Activated T-cell treated with anti-CD3 and anti-CD28 coated beads for 48 hours (primary cell): ENCODE measurements at places on chromosomes 3 and 15.

DNA sequence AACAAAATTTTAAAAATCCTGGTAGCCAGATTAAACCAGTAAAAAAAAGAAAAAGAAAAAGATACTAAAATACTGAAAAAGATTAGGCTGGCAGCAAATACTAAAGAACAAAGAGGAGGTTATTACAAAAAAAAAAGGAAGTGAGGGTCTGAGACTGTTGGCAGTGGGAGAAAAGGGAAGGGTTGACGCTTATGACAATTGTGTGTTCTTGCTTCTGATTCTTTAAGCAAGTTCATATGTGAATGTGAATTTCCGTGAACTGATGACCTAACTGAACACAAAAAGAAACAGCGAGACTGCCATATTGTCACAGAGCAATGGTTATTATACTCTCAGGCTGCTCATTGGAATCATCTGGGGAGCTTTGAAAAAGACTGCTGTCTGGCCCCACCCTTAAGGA, 56.5 kb downstream of the ATP13A4 start:
- DNase-seq, result no peak

DNA sequence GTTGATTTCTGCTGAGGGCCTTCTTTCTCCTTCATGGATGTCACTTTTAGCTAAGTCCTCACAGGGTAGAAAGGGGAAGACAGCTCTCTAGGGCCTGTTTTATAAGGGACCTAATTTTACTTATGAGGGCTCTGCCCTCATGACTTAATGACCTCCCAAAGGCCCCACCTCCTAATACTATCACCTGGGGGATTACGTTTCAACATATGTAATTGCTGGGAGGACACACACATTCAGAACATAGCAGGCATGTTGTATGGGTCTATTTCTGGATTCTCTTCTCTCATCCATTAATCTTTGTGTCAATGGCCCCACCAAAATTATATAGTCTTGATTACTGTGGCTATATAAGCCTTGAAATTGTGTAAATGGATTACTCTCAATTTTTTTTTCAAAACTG, 255.0 kb downstream of the CLSTN2 start:
- DNase-seq, result no peak

- DNase-seq, result no peak
Observed at GRCh38 chr3:120652281-120652680, 29.8 kb downstream of the HGD start.

DNA sequence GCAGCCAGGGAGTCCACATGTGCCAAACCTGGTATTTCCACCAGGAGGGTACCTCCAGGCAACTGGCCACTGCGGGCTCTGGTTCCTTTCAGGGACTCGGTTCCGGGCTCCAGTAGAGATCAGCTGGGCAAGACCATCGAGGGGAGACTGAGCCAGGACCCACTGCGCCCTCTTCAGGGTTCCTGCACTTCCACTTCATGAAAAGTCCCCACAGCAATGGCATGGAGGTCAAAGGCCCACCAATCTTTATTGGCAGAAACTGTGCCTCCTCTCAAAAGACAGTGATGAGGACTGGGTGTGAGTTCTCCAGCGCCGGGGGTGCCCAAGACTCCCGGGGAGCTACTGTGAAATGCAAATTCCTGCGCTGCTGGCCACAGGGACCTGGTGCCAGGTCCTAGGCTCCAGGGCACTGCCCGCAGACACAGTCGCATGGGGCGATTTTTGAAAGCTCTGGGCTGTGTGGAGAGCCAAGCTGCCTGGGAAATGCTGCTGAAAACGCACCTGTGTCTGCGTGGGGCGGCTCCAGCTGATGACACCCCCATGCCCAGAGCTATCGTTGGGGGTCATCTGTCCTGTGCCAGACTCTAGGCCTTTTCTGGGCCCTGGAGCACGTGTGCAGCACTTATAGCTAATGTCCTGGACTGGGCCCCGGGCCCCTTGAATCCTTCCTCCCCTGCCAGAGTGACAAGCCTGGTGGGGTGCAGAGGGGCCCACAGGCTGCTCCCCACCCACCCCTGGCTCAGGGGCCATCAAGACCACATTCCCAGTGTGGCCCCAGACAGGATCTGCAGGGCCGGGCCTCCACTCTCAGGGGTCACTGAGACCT, 144.0 kb downstream of the NSMCE3 start:
- DNase-seq, result no peak

DNA sequence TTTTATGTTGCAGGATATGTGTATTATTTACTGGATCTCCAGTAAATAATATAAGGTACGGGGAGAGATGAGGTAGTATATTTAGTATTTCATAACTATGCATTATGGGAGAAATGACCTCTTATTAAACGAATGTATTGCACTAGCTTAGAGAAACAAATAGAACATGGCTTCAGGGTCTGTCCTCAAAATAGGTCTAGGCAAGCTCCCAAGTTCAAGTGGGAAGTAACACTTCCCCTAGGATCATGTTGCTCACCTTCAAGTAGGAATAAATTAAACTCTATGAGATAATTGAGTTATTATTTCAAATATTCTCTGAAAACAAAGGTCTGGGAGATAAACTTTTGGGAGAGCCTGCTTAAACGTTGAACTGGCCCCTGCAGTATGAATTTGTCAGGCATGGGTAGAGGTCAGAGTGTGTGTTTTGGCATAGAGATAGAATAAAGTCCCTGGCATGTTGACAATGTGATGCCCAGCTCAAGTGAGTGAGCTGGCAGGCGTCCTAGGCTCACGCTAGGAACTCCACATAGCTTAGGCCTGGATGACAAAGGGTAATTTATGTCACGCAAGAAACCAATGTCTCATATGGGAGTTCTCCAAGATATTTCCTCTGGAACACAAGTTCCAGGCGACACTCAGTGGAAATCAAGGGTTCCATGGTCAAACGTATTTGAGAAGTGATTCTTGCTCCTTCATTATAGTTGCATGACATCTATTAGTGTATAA, 236.8 kb downstream of the CACNA2D3 start:
- no peak for DNase-seq

GRCh38 chr15:81265256-81265943, 58.5 kb downstream of the STARD5 start:
- DNase-seq, result no peak

DNA sequence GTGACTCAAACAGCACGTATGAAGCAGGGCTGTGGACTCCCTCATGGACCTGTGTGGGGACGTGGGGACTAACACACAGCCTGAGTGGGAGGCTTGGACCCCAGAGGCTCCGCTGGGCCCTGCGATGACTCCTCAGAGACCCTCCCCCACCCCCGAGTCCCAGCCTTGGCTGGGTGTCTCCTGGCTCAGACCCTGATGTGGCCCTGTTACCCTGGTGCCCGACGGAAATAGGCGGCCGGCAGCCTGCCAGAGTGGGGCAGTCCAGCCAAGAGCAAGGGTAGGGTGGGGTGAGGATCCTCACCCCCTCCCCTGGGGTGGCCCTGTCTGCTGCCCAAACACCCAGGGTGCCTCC, 15.3 kb downstream of the TNK2 start:
- no peak for DNase-seq

- DNase-seq, result no peak
Observed at GRCh38 chr15:88568589-88568988, 22.1 kb upstream of the DET1 start.

DNA sequence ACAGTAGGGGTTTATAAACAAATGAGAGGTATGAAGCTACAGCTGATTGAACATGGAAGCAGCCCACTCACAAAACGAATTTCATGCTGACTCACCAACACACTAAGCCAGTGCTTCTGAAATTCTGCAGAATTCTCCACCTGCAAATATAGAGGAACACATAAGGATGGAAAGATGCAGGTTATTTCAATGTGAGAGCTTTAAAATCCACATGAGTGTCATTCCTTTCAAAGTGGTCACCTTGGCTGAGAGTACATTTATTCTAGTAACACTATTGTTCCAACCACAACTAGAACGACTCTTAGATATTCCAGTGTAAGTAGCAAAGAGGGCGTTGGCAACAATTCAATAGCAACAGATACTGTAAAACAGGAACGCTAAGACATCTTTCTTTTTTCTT, 189.9 kb upstream of the TSC22D2 start:
- DNase-seq, result no peak

DNA sequence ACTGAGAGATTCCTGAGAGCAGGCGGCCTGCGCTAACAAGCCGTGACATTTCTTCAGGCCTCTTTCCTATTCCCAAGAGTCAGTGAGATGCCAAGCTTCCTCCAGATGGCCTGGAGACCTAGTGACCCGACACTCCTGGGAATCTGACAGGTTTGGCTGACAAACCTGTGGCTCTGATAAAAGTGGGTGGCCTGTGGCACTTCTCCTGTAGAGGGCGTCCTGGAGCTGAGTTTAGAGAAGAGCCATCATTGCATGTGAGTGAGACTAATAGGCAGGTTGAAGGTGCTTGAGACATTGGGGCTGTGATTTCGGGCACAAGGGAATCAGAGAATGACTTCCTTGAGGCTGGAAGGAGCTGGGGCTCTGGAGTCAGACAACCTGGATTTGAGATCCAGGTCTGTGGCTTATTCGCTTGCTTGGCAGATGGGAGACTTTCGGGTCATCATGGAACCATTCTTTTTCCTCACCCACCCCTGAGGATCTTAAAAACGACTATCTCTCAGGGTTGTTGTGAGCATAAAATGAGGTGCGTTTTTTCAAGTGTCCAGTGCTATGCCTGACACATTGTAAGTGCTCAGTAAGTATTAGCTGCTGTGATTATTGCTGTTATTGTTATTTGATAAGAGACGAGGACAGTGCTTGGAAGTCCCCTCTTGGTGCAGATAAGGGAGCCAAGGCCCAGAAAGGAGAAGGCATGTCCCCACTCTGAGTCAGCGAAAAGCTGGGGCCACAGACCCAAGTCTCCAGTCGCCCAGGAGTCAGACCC, 77.2 kb downstream of the SCN10A start:
- DNase-seq, result peak; percentile 8

GRCh38 chr15:31405200-31405920, 78.7 kb downstream of the KLF13 start:
- DNase-seq, result no peak

- no peak for DNase-seq
Observed at GRCh38 chr15:99916668-99917223, 183.5 kb upstream of the LYSMD4 start.

DNA sequence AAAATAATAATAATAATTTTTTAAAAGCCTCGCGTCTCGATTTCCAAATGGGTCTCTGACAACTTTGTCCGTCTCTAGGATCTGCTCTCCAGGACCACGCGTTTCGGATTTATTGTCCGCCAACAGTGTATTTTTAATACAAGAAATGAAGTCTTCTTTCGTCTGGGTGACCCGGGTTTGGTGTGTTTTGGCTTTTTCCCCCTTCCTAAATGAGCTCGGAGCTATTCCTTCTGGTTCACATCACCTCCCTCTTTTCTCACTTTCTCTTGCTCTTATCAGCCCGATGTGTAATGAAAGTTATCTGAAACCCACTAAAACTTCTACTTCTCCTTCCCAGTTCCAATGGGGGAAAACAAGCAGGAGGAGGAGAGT, 516.7 kb downstream of the MECOM start:
- no peak for DNase-seq

DNA sequence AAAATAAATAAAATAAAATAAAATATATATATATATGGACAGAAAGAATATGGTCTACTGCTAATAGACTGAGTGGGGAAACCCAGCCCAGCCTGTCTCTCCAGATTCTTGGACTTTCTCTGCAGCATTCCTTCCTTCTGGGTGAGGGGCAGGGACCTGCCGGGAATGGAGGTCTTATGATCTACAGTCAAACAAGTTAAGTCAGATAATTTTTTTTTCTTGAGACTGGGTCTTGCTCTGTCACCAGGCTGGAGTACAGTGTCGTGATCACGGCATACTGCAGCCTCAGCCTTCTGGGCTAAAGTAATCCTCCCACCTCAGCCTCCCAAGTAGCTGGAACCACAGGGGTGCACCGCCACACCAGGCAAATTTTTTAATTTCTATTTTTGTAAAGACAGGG, 33.5 kb upstream of the ZNF774 start:
- no peak for DNase-seq

- DNase-seq, result no peak
Observed at GRCh38 chr3:127655641-127656040, 17.1 kb upstream of the ABTB1 start.

DNA sequence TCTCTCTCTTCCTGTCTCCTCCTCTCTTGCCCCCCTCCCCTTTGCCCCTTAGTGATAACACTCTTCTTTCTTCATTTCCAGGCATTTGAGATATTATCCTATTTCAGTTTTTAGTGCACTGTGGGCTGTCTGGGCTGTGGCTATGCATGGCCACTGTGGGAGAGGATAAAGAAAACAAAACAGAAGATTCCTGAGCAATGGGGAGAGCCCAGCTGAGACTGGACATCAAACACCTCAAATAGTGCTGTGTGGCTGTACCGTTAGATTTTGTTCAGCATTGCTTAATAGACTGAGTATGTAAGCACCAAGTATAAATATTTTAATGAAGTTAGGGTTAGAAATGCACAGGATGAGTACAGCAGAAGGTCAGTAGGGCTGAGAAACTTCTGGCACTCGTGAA, 7.9 kb upstream of the GBE1 start:
- DNase-seq, result no peak

DNA sequence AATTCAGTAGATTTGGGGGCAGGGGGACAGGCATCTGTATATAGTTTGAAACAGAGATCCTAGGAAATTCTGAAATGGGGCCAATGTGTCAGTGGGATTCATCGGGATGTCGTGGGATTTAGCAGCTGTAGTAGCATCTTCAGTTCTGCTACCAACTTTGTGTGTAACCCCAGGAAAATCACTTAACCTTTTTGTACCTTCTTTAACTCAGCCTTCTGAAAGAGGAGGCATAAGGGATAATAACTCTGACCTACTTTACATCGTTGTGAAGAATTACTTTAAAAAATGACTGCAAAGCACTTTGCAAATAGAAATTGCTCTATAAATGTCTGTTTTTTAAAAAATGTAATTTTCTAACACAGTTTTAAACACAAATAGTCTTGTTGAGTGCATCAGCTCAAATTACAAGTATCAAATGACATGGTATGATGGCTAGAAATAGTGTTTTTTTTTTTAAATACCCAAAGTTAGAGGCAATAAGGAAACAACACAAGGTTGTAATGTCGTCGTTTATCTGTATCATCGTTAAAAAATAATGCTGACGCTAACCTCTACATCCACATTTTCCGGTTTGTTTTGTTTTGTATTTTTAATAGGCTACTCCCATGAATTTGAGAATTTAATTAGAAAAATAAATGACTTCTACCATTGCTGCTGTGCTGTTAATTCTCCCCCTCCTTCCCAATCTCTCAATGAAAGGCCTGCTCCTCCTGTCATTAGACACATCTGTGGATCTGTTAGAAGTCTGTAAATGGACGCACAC, 338.5 kb downstream of the PTPRG start:
- no peak for DNase-seq

GRCh38 chr15:47570451-47570850, 146.9 kb upstream of the SEMA6D start:
- no peak for DNase-seq

GRCh38 chr3:158912188-158912587, 110.3 kb downstream of the MFSD1 start:
- no peak for DNase-seq

- no peak for DNase-seq
Observed at GRCh38 chr15:100385300-100386050, 43.7 kb upstream of the ADAMTS17 start.

DNA sequence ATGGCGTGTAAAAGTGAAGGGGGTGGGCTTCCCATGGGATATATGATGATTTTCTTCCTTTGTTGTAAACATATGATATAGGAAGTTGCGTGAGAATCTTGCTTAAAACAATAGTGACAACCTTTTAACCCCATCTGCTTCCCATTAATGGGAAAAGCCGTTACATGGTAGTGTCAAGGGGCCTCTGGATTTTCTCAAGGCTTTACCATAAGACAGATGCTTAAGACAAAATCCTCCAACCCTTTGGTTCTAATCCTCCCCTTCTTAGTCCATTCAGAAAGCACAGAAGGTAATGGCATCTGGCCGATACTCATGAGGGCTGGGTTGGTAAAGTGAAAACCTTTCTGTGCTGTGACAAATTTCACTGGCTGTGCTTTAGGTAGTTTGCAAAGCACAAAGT, 25.0 kb downstream of the DPH3 start:
- no peak for DNase-seq

GRCh38 chr15:95624616-95625361, 705.7 kb upstream of the NR2F2 start:
- no peak for DNase-seq
